ENCODE measurements at places on chromosomes 11 and 22. TPM values are rescaled to one million over a fixed set of nuclear protein-coding genes. Genes with fewer than 3 reads are reported as not detected.

The DERL3 gene
- 0.62 TPM for total RNA-seq

The OR10A6 gene
- not detected for total RNA-seq

- no peak for DNase-seq
These were observed 108.7 kb upstream of the CD82 start for GRCh38 chr11:44456544-44457300.

DNA sequence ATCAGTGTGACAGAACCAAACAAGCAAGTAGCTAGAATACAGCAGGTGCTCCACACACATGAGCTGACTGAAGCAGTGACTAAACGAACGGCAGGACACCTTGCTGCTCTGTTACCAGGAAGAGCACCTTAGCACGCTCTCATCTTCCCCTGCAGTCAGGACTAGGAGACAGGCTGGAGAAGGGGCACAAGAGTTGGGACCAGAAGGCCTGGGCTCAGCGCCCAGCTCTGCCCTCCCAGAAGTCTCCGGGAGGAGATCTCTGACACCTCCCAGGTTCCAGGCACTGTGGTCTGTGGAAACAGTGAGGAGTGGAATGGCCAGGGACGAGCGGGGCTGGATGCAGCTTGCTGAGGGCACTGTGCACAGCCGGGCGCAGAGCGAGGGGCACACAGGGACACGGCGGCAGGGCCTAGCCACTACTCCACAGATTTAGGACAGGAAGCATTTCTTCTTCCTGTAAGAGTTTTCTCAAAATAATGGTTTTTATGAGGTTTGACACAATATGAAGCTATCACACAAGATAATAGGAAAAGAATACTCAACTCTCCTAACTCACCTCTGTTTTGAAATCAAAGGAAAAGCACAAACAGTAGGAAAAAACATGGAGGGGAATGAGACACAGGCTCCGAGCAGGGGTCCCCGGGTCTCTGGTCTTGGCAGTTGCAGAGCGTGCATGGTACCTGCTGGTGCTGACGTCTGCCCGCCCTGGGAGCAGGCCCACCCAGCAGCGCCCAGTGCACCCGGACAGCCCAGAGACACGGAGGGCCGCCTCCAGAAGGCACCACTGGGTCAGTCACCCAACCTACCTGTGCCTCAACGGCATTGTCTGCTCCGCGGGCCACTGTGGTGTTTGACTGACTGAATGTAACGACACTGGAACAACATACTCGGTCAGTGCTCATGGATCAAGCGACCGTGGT lies 67.6 kb downstream of the NCAPD3 start:
- DNase-seq, result no peak

DNA sequence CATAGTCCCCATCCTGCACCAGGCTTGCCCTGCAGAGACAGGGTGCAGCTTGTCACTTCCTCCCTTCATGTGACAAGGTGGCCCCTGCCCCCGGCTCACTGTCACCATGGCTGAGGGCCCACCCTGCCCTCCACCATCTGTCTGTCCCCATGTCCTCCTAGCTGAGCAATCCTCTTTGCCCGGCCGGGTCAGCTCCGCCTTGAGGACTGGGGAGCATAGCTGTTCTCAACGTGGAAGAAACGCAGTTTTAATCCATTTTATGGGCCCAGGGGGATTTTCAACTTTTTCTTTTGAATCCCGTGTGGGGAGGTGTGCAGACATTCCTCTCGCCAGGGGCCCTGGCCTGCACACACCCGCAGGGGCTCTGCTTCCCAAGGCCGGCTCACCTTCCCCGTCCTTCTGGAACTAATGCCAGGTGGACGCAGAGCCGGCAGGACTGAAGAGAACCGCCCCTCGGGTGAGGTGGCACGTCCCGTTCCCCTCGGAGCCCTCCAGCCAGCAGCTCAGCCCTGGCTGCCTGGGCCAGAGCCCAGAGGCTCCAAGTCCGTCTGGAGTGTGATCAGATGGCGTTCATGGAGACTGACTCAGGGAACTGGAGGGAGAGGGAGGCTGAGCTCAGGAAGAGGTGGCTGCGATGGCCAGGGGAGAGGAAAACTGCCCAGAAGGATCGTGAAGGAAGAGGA lies 1108.7 kb downstream of the BRD1 start:
- peak; percentile 66 for DNase-seq

GRCh38 chr11:132237781-132238180 lies 867.4 kb downstream of the NTM start:
- DNase-seq, result no peak

The GAL3ST1 gene
- 3.0 TPM for total RNA-seq

The SCGB1D2 gene
- total RNA-seq, result not detected

Data from muscle of leg (tissue), 16 donors.